ENCODE measurements at places on chromosomes 5 and 9.

GRCh38 chr9:20280330-20280729, 342.0 kb downstream of the MLLT3 start:
- no peak for DNase-seq

GRCh38 chr5:178895615-178896571, at the start of gene ZFP2:
ZFP2 (plus strand) TSS chr5:178895913; CDS start chr5:178931314, 35,401 bp downstream.
- peak; percentile 71 for DNase-seq

DNA sequence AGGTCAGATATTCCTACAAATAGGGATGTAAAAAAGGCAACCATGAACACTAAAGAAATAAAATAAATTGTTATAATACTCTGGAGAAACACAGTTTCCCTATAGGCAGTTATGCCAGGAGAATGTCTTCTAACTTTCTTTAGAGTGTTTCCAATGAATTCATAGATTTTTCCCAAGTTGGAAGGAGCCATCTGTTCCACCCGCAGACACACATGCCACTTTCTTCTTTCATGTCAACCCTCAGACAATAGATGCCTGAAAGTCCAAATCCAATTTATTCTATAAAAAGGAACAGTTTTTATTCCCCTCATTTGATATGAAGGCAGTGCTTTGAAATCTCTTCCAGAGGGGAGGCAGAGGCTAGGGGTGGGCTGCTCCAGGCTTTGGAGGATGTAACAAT, 418.1 kb downstream of the ACTL7B start:
- DNase-seq, result no peak

DNA sequence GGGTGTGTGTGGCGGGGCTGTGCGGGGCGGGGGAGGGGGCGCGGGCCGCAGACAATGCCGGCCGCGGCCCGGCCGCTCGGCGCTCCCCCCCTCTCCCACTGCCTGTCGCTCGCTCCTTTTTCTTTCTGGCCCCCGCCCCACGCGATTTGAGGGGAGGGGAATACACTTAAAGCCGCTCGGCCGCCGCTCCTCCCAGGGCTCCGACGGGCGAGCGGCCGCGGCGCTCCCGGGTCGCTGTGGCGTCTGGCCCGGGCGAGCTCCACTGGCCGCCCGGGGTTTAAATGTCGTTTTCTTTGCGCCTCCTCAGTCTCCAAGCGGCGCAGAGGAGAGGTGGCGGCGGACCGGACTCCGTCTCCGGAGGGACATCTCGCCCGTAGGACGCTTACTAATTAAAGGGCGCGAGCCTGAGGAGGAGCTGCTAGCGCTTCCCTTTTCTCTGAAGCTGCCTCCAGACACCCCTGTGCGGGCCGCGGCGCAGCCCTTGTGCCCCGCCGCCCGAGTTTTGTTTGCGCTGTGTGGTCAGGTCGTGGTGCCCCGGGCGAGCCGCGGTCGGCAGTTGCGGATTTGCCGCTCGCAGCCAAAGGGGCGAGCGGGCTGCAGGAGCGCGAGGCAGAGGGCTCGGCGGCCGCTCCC, 1.4 kb downstream of the ZSWIM6 start:
- DNase-seq, result no peak

GRCh38 chr5:72698481-72698880, 118.0 kb upstream of the TNPO1 start:
- no peak for DNase-seq

DNA sequence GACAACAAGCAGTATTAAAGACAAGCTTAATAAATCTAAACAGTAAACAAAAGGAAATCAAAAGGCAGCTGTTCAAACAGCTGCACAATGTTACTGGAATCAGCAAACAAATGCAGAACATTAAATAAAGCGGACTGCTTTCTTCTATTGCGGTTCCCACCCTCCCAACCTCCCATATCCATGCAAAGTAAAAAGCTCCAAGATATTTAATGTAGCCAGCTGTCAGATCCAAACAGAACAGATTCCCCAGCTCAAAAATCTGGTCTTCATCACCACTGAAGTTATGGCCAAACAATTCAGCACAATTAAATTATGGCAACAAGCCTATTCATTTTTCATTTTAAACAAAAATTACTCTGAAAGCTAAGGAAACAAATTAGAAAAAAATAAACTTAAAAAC, 75.9 kb downstream of the SLC38A9 start:
- peak; percentile 98 for DNase-seq

DNA sequence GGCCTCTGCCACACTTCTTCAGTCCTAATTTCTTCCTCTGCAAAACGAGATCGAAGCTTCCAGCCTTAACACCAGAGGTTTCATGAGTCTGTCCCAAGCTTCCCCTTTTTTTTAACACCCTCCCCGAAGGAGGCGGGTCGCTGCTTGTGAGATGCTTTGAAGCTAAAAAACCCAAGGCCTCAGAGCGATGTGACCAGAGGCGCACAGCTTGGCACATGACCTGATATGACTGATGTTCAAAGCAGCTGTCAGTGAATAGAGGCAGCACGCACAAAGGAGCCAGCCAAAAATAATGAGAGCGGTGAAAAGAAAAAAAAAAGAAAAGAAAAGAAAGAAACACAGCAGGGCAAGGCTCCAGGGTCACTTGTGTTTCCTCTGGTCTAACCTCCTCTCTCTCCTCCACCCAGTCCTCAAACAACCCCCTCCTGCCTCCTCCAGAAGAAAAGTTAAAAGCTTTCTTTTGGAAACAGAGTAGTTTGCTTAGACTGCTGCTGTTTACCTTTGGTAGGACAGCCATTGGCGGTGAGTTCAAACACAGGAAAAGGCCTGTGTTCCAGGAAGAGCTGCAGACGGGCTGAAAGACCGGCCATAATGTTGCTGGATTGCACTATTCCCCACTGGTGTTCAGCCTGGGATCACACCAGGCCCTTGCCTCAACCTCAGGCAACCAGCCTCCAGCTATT, 10.9 kb upstream of the ZNF366 start:
- DNase-seq, result peak; percentile 80

GRCh38 chr9:127846443-127847177, 7.8 kb downstream of the ENG start:
- no peak for DNase-seq

- no peak for DNase-seq
Observed at GRCh38 chr9:129693741-129694140, 28.3 kb downstream of the PRRX2 start.

DNA sequence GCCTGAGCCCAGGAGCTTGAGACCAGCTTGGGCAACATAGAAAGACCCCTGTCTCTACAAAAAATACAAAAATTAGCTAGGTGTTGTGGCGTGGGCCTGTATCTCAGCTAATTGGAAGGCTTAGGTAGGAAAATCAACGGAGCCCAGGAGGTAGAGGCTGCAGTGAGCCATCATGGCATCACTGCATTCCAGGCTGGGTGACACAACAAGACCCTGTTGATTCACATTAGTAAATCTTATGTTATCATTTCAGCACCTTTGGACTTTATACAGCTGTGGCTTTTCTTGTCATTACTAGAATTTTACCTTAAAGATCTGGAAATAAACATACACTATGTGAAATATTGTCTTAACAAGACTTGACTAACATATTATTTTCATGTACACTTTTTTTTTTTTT, 185.0 kb downstream of the ZNF608 start:
- DNase-seq, result no peak

GRCh38 chr5:175823731-175824525, 47.5 kb upstream of the CPLX2 start:
- peak; percentile 64 for DNase-seq

GRCh38 chr5:74222806-74223205, 417.7 kb downstream of the ENC1 start:
- DNase-seq, result no peak

- DNase-seq, result no peak
Observed at GRCh38 chr5:113025596-113025995, 49.0 kb downstream of the DCP2 start.

DNA sequence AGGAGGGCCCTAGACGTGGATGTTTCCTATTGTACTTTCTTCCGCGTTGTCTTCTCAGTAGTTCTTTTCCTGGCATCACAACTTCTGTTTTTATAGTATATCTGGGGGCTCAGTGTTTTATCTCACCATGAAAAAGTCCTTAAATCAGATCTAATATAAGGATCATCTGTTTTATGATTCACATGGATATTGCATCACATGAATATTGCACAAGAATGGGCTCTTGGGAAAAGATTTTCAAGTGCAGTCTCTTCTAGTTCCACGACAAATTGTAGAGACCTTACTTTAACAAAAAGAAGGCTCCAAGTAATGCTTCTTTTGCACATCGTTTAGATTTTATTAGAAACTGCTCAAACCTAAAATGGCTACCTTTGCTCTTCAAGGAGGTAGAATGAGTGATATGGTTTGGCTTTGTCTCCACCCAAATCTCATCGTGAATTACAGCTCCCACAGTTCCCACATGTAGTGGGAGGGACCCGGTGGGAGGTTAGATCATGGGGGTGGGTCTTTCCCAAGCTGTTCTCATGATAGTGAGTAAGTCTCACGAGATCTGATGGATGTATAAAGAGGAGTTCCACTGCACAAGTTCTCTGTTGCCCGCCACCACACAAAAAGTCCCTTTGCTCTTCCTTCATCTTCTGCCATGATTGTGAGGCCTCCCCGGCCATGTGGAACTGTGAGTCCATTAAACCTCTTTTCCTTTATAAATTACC, 53.7 kb upstream of the FAM120A start:
- DNase-seq, result peak; percentile 18

DNA sequence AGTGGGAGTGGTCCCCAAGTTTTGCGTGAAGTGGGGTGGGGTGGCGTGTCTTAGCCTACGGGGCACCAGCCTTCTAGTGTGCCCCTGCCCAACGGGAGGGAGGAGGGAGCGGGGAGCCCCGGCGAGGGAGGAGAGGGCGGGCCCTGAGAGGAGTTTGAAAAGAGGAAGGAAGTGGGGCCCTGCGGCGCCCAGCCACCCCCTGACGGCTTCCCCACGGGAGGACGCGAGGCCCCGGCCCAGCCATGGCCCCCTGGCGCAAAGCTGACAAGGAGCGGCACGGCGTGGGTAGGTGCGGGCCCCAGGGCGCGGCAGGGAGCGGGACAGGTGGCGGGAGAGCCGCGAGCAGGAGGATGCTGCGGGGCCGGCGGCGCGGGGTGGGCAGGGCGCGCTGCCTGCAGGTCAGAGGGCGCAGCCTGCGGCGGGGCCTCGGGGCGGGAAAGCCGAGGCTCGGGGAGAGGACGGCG, at the start of gene DOCK2:
TSS of gene DOCK2 (plus strand) at position 191 of the 464 bp plus-strand sequence. CDS start at position 243, 52 bp downstream.
- no peak for DNase-seq
